Activated naive CD4-positive, alpha-beta T cell (primary cell): ENCODE measurements at places on chromosomes 5 and 9.

DNA sequence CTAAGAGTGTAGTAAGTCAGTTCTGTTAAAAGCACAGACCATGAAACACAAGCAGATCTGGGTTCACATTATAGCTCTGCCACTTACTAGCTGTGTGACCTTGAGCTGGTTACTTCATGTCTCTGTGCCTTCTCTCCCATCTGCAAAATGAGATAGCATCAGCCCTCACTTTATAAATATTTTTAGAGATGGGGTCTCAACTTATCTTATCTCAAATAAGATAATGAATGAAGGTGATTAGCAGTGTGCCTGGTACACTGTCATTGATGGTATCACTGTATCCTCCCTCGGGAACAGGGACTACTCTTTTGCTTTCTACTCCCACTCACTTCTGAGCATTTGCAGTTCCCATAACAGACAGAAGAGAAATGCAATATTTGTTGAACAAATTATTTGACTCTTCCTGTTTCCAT is 52.4 kb downstream of the GALNT10 start:
- DNase-seq, result no peak

- DNase-seq, result no peak
Measured at GRCh38 chr9:87543251-87543650, 45.6 kb downstream of the DAPK1 start.

DNA sequence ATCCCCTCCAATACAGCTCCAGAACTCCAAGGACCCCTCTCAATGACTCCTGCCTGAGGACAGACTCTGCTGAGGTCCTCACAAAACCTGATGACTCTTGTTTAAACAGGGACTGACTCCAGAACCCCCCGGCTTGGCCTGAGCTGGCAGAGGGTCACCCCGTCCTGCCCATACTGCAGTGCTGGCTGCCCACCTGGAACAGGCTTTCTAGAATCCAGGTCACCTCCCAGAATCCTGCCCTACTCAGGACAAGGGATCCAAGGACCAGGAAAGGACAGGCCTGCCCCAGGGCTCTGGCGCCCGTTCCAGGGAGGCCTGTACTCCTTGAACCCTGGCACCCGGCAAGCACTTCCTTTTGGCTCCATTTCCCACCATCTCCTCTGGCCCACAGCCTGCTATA is 22.2 kb downstream of the RALGDS start:
- DNase-seq, result no peak

DNA sequence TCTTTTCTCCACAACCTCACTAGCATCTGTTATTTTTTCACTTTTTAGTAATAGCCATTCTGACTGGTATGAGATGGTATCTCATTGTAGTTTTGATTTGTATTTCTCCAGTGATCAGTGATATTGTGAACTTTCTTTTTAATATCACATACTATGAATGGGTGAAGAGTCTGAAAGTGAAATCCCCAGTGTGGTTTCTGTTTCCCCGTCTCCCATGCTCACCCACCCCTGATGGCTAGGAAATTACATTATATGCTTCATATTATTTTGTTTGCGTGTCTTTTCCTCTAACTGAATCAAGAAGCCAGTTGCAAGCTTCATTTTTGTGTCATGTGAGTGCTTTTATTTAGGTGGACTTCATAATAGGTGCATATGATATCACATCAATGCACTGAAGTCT is 171.1 kb downstream of the ARHGAP26 start:
- DNase-seq, result no peak

- no peak for DNase-seq
Measured at GRCh38 chr5:119019501-119019900, 31.2 kb upstream of the DTWD2 start.

- DNase-seq, result no peak
Measured at GRCh38 chr9:89743216-89743572, 138.4 kb downstream of the GADD45G start.

DNA sequence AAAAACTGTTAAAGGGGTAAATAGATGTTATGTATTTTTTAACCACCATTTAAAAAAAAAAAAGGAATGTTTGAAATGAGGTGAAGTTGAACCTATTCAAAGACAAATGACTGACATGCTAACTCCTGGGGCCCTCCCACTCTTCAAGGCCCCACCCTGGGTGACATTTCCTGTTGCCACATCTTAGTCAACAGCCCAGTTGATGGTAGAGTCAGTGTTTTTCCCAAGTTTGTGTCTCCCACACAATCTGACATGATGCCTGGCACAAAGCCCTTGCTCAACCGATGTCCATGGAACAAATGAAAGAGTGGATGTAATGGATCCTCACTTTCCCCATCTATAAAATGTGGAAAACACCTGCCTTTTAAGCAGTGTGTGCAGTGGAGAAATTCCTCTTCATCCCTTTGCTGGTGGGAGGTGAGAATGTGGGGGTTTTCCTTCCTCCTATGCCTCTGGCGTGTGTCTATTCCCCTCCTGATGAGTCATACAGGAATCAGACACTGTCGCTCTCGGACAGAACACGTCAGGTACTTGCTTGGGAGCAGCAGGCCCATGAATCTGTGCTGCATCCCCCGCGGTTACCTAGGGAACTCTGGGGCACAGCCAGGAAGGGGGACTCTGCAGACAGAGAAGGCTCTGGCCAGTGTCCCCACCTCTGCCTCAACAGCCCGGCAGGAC is 13.7 kb upstream of the ADRA1B start:
- DNase-seq, result no peak

DNA sequence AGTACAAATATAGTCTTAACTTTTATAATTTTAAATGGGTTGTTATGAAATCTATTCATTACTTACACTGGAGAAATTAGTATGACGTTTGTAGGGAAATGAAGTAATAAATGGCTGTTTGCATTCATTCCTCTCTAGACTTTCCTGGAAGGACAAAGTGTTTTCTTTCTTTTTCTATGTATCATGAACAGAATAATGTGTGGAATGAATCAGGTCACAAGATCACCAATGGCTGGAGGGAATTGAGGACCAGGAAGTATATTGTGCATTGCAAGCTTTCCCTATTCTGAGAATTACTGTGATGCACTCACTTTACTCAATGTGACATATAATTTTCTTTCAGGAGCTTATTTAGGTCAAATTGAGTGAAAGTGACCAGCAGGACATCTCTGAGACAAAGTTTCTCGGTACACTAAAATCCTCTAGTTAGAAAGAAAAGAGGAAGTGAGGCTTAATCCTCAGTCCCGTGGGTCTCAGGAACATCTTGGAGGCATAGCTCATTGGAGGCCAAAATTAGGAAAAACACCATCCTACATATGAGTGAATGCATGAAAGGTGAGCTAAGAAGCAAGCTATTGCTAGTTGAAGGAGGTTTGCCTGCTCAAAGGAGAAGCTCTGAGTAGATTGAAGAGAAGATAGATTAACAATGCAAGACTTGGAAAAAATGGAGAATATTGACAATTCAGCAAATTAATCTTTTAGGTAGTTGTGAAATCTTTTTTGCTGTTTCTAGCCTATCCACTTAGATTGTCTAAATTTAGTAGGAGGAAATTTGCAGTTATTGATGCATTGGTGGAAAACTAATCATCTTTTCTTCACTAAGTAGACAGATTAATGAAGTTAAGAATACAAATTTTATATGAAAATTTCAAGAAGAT is 28.0 kb downstream of the ERAP2 start:
- DNase-seq, result no peak

DNA sequence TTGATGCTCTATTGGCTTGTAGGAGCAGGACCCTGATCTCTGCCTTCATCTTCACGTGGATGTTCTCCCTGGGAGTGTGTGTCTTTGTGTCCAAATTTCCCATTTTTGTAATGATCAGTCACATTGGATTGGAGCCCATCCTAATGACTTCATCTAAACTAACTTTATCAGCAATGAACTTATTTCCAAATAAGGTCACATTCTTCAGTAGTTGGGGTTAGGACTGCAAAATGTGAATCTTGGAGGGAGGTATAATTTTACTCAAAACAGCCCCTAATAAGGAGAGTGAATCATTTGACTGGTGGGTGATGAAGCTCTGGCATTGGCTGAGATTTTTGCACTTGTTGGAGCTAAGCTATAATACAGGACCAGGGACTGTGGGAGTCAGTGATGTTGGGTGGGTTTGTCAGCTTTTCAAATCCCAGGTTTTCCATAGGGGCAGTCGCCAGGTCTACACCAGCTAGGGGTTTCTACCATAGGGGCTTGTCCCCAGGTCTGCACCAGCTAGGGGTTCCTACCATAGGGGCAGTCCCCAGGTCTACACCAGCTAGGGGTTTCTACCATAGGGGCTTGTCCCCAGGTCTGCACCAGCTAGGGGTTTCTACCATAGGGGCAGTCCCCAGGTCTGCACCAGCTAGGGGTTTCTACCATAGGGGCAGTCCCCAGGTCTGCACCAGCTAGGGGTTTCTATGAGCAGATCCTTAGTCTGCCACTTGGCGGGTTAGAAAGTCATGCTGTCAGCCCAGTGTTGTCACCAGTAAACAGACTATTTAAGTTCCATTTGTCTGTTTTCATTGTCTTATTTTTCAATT is 382.6 kb upstream of the DAP start:
- no peak for DNase-seq

DNA sequence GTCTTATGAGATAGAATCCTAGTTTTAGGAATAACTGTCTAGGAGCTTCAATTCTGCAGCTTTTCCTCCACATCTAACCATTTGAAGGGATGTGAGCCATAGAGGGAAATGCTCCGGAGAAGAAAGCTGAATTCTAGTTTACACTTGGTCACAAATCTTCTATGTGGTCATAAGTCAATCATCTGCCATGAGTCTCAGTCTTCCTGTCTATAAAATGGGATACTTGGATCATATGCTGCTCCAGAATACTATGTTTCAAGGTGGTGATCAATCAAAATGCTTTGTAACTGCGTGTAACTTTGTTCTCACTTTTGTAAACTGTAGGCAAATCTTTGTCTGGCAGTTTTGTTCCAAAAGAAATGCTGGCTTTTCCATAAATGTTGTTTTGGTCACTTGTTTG is 152.0 kb upstream of the SV2C start:
- DNase-seq, result no peak

- no peak for DNase-seq
Measured at GRCh38 chr5:67935908-67936566, 279.5 kb upstream of the PIK3R1 start.

DNA sequence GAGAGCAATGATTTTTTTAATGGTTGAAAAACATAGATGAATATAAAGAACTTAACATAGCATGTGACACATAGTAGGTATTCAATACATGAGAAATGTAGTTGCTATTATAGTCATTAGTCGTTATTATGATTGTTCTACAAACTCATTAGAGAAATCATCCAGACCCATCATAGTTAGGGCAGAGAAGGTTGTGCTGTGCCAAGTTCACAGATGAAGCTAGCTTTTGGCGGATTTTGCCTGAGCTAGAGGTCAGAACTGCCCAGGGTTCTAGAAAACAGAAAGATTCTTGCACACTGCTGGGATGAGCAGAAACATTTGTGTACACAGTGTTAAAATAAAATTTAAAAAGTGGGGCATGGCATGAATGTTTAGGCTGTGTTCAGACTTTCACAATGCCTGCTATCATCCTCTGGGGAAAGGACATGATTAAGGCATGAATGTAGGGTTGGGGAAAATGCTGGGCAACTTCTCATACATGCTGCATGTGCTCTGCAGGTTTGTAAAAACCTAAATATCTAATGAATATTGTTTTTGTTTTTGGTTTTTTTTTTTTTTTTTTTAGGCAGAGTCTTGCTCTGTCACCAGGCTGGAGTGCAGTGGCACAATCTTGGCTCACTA is 33.3 kb upstream of the RAD23B start:
- no peak for DNase-seq
